PC-3 (cell line): ENCODE measurements at places on chromosomes 16 and 17. TPM values are rescaled to one million over a fixed set of nuclear protein-coding genes. Genes with fewer than 3 reads are reported as not detected.

SDR42E1 gene
- not detected in 2 replicates for total RNA-seq

HOXB9 gene
- 7.0 and 8.3 TPM in 2 replicates for total RNA-seq

PSMD11 gene
- 160 and 163 TPM in 2 replicates for total RNA-seq

SLC16A13 gene
- total RNA-seq = 0.62 and 1.7 TPM in 2 replicates

UTS2R gene
- total RNA-seq = not detected in 2 replicates

ODAD4 gene
- 0.15 and 0.98 TPM in 2 replicates for total RNA-seq

NHERF2 gene
- total RNA-seq = 145 and 160 TPM in 2 replicates

ASPA gene
- total RNA-seq = not detected in 2 replicates

GRAP gene
- not detected in 2 replicates for total RNA-seq

EFCAB13 gene
- 1.2 and 2.7 TPM in 2 replicates for total RNA-seq

TVP23A gene
- not detected in 2 replicates for total RNA-seq

ZG16 gene
- not detected in 2 replicates for total RNA-seq

LMF1 gene
- total RNA-seq = 12.9 and 13.5 TPM in 2 replicates

GRCh38 chr16:89586853-89587252 is 11.3 kb downstream of the CPNE7 start:
- DNase-seq = no peak

GRCh38 chr17:9324864-9325263 is 250.8 kb downstream of the STX8 start:
- DNase-seq = no peak

- no peak for DNase-seq
Measured at GRCh38 chr17:55666806-55667205, 55.9 kb downstream of the TMEM100 start.

DNA sequence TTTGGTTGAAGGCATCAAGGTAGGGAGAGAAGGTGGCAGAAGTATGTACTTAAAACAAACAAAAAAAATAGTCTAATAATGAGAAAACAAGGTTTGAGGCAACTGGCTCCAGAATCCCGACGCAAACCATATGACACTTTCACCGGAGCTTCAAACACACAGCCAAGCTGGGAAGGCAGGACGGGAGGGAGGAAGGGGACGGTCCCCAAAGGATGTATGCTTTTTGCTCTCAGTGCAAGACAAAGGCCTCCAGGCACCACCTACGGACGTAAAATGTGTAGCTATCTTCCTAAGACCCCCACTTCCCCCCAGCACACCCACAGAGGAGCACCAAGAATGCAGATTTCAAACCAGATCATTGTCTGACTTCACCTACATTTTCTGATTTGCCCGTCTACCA is 102.3 kb downstream of the ZFHX3 start:
- no peak for DNase-seq

- DNase-seq = no peak
Measured at GRCh38 chr17:78401891-78402290, 23.4 kb downstream of the PGS1 start.

- DNase-seq = no peak
Measured at GRCh38 chr17:63993368-63993985, 4.7 kb upstream of the PRR29 start.

GRCh38 chr16:66043326-66043725 is 323.2 kb upstream of the CDH5 start:
- no peak for DNase-seq

- DNase-seq = no peak
Measured at GRCh38 chr17:17824119-17824782, 12.5 kb downstream of the SREBF1 start.

DNA sequence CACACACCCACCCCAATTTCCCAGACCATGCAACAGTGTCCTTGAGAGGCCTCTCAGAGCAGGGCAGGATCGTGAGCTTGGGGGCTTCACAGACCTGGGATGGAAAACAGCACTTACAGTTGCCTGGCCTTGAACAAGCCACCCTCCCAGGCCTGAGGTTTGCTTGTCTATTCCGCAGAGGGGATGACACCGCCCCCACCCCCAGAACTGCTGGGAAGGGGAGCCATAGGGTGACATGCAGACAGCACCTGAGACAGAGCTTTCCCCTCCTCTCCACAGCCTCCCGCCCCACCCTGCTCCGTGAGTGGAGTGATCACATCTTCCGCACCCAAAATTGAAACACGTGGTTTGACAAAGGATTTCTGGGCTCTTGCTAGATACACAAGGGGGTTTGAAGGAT is 131.5 kb upstream of the TNRC6C start:
- no peak for DNase-seq

- DNase-seq = peak; percentile 89
Measured at GRCh38 chr17:63516910-63517824, 6.0 kb upstream of the KCNH6 start.

DNA sequence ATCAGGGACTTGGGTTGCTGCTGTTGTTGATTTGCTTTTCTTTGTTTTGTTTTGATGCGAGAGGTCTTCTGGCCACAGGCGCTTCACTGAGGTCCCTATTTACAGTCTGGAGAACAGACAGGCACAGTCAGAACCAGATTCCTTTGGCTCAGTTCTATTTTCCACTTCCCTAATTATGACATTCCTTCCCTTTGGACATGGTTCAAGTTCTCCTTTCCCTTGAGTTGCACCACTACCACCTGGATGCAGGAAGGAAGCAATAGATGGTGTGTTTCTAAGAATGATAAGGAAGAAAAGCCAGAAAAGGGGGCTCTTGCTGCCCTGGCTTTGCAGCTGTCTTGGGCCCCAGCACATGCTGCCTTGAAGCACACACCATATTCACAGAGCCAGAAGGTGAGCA is 160.6 kb downstream of the MAF start:
- DNase-seq = no peak

GRCh38 chr16:11205065-11205699 is 50.8 kb downstream of the SOCS1 start:
- DNase-seq = no peak

- DNase-seq = peak; percentile 71
Measured at GRCh38 chr17:65332375-65332774, 195.2 kb downstream of the RGS9 start.

DNA sequence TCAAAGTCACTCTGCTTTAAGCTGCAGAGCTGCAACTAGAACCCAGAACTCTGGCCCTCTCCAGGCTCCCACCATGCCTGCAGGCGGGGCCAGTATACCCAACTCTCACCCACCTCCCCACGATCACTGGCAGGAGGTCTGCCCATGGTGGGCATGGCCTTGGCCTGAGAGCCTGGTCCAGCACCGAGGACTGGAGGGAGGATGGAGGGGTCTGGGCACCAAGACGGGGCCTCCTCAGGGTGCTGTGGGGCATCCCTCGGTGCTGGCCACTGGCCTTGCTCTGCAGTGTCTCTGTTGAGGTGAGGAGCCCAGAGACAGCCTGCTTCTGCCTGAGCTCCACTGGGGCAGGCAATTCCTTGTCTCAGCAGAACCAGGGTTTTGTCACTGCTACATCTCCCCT is 1.5 kb upstream of the KRT16 start:
- no peak for DNase-seq

DNA sequence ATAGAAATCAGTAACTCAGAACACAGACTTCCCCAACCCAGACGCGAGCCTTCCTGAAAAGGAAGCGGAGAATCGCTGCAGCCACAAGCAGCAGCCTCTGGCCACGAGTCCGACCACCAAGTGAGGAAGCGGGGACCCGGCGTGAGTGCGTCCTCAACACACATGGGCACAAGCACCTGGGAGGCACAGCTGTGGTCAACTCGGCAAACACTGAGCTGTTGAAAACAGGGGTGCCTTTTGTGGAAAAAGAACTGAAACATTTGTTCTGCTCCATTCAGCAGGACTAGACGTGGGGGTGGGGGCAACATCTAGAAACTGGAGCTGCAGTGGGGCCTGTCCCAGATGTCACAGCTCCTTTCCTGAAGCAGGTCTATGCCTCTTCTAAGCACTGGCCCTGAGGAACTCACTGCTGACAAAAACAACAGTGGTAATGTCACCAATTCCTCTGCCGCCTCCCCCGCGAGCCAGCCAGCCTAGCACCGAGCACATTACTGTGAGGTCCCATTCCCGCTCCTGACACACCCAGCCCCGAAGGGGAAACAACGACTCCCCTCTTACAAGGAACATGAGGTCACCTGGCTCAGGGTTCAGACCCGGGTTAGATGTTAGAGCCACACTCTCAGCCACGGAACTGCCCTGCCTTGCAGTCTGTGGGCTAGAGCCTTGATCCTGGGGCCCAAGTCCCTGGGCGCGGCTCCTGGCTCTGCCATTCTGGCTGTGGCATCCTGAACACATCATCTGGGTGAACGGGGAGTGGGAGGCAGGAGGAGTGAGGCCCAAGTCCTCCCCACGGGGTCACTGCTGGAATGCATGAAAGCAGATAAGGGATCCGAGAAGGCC is 29.0 kb downstream of the KDM8 start:
- no peak for DNase-seq

GRCh38 chr16:49726155-49726554 is 129.8 kb downstream of the ZNF423 start:
- DNase-seq = no peak

DNA sequence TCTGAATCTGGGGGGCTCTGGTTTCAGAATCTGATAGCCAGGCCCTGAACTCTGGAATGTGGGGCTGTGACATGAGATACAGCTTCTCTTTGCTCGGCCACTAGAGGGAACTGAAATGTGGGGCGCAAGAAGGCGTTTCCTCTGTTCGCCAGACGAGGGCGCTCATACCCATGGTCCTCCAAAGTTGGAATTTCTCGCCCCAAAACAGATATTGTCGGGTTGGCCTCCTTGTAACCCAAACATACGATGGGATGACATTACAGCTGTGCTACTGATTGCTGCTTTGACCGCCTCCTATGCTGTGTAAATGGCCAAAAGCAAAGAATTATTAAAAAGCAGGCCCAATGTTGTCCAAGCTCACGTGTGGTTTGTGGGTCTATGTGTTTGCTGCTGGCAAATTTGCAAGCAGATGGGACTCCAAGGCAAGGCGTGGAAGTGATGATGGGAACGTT is 13.1 kb upstream of the MSI2 start:
- peak; percentile 83 for DNase-seq

GRCh38 chr16:74305978-74306784 is 9.6 kb downstream of the PSMD7 start:
- no peak for DNase-seq

GRCh38 chr16:87279094-87279658 is 38.0 kb downstream of the C16orf95 start:
- no peak for DNase-seq

GRCh38 chr16:27925612-27926011 is 137.9 kb downstream of the GSG1L start:
- DNase-seq = no peak

GRCh38 chr16:79726902-79727301 is 126.4 kb upstream of the MAF start:
- no peak for DNase-seq

GRCh38 chr17:50356892-50357510 is 11.1 kb downstream of the XYLT2 start:
- no peak for DNase-seq
